ENCODE measurements at places on chromosomes 3 and 15. TPM values are rescaled to one million over a fixed set of nuclear protein-coding genes. Genes with fewer than 3 reads are reported as not detected.

Gene C3orf38
- 16.9 TPM for polyA plus RNA-seq

Gene MLF1
- 3.9 TPM for polyA plus RNA-seq

Gene SPINT1
- polyA plus RNA-seq, result 0.11 TPM

Gene GCSAM
- 25.3 TPM for polyA plus RNA-seq

Gene LMCD1
- polyA plus RNA-seq, result not detected

Gene THBS1
- polyA plus RNA-seq, result 0.02 TPM

Gene PAQR5
- polyA plus RNA-seq, result not detected
